CD4-positive, alpha-beta T cell treated with Interleukin-4 for 4 hours (primary cell): ENCODE measurements at places on chromosomes 2 and 18.
A peak's percentile ranks its signal among the peaks of the same experiment; 100 is the strongest.

DNA sequence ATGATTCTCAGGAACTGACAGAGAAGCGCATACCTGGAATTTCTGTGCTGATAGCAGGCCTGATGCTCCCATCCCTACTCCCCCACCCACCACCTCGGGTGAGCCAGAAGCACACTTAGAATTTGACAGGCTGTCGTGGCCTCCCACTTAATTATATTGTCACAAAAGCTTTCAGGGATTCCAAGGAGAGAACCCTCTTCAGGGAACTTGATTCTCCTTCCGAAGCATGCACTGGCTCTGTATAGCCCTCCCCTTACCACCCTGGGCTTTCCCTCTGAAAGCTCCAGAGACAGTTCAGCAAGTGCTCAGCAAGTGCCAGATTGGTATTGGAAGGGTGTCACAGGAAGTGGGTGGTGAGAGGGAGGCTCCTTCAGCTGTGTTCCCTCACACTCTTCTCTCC lies 252.5 kb upstream of the SIX2 start:
- no peak for DNase-seq

DNA sequence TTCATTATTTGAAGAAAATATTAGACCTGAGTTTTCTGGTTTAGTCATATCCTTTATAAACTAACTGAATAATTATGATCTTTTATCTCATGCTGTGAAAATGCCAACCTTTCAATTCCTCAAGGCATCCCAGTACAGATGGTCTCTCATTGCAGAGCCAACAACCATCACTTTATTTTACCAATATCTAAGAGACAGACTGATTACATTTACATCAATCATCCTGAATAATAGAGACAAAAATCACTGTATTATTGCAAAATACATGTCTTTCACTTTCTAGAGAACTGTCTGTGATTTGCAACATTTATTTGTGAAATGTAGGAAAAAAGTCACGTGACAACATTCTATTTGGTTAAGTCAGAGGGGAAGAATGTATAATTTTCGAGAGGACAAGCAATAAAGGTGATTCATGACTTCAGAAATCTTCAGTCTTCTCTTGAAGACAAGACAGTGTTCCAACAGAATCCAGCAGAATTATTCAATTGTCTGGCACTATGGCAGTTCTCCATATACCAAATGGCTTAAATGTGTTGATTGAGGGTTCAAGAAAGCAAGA lies 503.6 kb upstream of the SYT4 start:
- DNase-seq = no peak

GRCh38 chr2:237700512-237701032 lies 73.2 kb downstream of the LRRFIP1 start:
- peak; percentile 91 for DNase-seq

- no peak for DNase-seq
Measured at GRCh38 chr2:72027426-72028161, 120.1 kb downstream of the CYP26B1 start.

GRCh38 chr2:14978845-14979244 lies 346.3 kb downstream of the LRATD1 start:
- no peak for DNase-seq

DNA sequence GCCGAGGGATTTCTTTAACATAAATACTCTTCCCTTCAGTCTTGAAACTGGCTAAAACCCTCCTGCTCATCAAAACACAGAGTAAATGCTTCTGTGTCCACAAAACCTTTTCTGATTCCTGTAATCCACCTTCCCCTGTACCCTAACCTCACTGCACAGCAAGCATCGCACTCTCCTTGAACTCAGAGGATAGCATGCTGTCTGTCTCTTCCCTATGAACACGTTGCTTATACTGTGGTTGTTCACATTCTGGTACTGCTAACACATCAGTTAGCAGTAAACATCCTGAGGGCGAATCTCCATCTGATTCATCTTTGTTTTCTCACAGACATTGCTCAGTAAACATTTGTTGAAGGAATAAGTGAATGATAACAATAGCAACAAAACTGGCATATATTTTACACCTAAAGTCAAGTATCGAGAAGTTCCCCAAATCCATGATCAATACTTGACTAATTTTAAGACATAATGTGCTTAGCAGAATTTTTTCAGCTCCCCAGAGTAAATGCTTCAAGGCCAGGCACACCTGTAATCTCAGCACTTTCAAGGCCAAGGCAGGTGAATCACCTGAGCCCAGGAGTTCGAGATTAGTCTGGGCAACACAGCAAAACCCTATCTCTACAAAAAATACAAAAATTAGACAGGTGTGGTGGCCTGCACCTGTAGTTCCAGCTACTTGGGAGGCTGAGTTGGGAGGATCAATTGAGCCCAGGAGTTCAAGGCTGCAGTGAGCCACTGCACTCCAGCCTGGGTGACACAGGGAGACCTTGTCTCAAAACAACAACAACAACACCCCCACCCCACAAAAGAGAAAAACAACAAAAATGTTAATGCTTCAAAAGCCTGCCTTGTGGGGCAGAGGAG lies 45.6 kb upstream of the LPIN2 start:
- peak; percentile 80 for DNase-seq

- DNase-seq = no peak
Measured at GRCh38 chr2:71306762-71307161, 24.8 kb upstream of the ZNF638 start.

DNA sequence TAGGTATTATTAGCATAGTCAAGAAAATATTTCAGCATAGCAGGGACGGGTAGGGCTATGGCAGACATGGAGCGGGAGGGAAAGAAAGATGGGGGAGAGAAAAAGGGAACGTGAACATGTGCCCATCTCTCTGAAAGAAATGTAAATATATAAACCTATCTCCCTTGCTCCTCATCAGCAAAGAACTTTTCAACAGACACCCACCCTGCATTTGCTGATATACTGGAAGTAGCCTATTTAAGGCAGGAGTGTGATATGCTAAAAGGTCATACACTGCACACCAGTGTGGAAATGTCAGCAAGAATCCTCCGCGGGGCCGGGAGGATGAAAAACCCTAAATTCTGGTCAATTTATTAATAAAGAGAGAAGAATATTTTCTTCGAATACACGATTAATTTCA lies 1.7 kb downstream of the MBOAT2 start:
- no peak for DNase-seq
